ENCODE measurements at places on chromosomes 4 and X. TPM values are rescaled to one million over a fixed set of nuclear protein-coding genes. Genes with fewer than 3 reads are reported as not detected.

DNA sequence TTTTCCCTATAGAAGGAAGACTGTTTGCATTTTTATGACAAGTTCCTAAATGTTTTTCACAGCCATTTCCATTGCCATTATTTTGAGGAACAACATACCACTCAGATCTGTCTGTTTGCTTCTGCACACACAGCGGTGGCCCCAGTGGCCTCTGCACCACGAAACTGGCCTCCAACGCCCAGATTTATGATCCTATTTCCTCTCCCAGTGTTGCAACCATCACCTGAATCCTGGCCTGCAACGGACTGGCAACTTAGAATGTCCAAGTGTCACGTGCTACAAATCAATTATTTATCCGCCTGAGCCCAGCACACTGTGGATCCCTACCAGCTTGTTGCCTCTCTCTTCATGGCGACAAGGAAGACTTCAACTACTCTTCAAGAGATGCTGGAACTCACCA is 9.2 kb downstream of the RAI2 start:
- H3K27ac ChIP-seq = no peak overlapping the region
- DNase-seq = no peak
- no peaks in the 10 kb centered on the region for H3K36me3 ChIP-seq
- H3K4me1 ChIP-seq = no peaks in the 10 kb centered on the region
- no peak overlapping the region for H3K4me3 ChIP-seq
- no peaks in the 10 kb centered on the region for H3K27me3 ChIP-seq

DNA sequence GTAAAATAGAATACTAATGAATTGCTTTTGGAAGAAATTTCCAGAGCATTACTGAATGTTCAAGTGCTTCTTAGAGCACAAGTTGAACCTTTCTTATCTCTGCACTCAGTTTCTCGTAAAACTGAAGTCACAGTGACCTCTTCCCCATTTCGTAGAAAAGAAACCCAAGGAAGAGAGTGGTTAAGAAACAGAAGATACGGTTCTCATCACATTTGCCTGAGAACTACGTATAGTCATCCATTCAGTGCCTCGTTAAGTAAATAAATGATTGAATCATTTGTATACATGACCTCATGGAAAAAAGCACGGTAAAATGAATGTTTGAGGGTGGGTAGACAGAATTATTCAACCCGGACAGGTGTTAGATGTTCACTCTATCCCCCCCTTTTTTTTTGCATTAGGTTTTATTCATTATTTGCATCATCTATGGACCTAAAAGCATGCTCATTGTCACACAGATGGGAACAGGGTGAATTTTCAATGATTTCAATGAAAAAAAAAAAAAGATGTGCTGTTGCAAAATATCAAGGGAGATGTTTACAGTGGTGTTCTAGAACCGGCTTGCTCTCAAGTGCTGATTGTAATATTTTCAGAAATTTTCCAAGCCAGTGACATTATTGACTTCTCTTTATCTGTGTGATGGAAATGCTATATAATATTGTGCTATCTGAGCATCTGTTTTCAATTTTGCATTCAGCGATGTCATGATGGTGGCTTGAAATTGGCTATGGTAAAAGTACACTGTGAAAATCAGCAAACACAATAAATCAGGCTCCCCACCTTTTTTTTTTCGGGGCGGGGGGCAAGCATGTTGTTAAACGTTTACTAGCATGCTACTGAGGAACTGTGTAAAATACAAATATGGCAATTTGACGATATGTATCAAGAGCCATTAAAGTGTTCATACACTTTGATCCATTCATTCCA is 4.3 kb downstream of the RHOH start:
- H3K4me1 ChIP-seq = no peaks in the 10 kb centered on the region
- no peak overlapping the region for H3K4me3 ChIP-seq
- DNase-seq = no peak
- H3K27me3 ChIP-seq = no peaks in the 10 kb centered on the region
- no peak overlapping the region for H3K27ac ChIP-seq
- no peaks in the 10 kb centered on the region for H3K36me3 ChIP-seq

- H3K4me1 ChIP-seq = no peaks in the 10 kb centered on the region
- no peaks in the 10 kb centered on the region for H3K36me3 ChIP-seq
- no peak for DNase-seq
- H3K4me3 ChIP-seq = peak overlapping the region; percentile 72
Measured at GRCh38 chrX:101931136-101931487, 715 bp downstream of the ZMAT1 start.

- no peaks in the 10 kb centered on the region for H3K27me3 ChIP-seq
- H3K4me3 ChIP-seq = no peak overlapping the region
- H3K36me3 ChIP-seq = no peaks in the 10 kb centered on the region
- DNase-seq = no peak
- no peaks in the 10 kb centered on the region for H3K4me1 ChIP-seq
Measured at GRCh38 chr4:186260504-186261448, 5.2 kb upstream of the F11 start.

DNA sequence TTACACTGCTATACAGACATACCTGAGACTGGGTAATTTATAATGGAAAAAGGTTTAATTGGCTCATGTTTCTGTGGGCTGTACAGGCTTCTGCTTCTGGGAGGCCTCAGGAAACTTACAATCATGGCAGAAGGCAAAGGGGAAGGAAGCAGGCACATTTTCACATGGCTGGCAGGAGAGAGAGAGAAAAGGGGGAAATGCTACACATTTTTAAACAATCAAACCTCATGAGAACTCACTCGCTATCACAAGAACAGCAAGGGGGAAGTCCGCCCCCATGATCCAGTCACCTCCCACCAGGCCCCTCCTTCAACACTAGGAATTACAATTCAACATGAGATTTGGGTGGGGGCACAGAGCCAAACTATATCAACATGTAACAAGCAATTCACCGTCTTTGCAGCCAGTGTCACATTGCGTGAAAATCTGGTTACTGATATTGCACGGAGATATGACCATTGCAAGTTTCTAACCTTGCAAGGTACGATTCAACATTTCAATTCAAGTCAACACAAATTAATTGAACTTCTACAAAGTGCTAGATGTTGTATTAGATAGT is 61.7 kb upstream of the RELL1 start:
- no peak overlapping the region for H3K27ac ChIP-seq
- no peak for DNase-seq
- H3K27me3 ChIP-seq = peaks cover 5% of the 10 kb centered on the region
- H3K4me3 ChIP-seq = no peak overlapping the region

Gene ENPP6
- not detected for total RNA-seq
